ENCODE measurements at places on chromosomes 1 and 21.
A peak's percentile ranks its signal among the peaks of the same experiment; 100 is the strongest.

- no peak for DNase-seq
Measured at GRCh38 chr1:245353411-245353810, 198.6 kb downstream of the KIF26B start.

GRCh38 chr1:27539901-27540861 is 50.2 kb upstream of the WASF2 start:
- no peak for DNase-seq

GRCh38 chr1:2414297-2414958 is 2.1 kb upstream of the PEX10 start:
- DNase-seq = peak; percentile 77

DNA sequence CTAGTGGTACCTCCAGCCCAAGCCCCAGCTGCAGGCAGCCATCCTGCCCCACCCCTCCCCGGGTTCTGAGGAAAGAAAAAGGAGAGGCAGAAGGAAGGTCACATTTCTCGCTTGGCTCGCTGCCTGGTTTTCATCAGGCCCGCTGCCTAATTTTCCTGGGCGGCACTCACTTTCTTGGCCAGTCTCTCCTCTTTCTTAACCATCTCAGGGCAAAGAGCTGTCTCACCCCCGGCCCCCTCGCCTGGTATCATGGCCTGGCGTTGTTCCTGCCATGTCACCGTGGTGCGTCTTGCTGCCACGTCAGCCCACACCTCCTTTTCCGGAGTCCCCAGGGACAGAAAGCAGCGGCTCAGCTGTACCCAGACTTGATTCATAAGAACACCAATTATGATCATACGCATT is 26.6 kb upstream of the CASZ1 start:
- DNase-seq = no peak

Measured in effector CD4-positive, alpha-beta T cell (primary cell).